ENCODE measurements at places on chromosomes 6 and 20. TPM values are rescaled to one million over a fixed set of nuclear protein-coding genes. Genes with fewer than 3 reads are reported as not detected.

DNA sequence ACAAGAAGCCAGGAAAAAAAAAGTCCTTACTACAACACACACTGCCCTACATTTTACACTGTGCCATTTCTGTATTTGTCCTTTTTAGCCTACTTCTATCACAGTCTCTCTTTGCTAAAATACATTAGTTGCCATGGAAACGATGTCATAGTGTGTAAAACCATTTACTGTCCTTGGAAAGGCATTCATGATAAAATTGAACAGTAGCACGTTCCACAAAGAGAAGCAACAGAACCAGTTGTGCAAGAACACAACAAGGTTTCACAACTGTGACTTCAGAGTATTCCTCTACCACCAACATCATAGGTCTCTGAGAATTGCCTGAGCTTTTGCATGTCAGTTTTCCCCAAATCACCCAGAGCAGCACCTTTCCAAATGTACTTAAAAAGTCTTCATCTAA is 20.5 kb downstream of the FYN start:
- DNase-seq = no peak

GRCh38 chr6:30075094-30075789 is at the start of gene RNF39:
TSS of gene RNF39 (minus strand) at chr6:30075769. CDS start at chr6:30075585, 184 bp downstream.
- DNase-seq = no peak

- no peak for DNase-seq
Measured at GRCh38 chr6:75279418-75279817, 5.2 kb downstream of the TMEM30A start.

- no peak for DNase-seq
Measured at GRCh38 chr6:147459780-147460179, 48.7 kb upstream of the SAMD5 start.

DNA sequence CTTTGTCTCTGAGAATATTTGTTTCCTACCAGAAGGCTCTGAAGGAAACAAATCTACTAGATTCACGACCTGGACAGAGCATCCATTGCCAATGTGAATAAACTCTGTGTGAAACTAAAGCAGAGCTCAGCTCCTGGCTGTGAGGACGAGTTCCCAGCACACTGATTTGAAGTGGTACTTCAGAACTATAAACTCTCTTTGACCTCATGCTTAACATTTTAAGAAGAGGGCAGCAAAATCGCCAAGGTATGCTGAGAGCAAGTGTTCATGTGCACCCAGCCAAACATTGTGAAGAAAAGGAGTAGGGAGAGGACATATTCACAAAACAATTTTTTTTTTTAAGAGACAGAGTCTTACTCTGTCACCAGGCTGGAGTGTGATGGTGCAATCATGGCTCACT is 33.7 kb upstream of the ZNF133 start:
- no peak for DNase-seq

BPIFA1 gene
- not detected for total RNA-seq

HMGA1 gene
- 258 TPM for total RNA-seq

C6orf47 gene
- total RNA-seq = 19.1 TPM
